SK-MEL-5 (cell line): ENCODE measurements at places on chromosomes 2 and 18.

- no peak for DNase-seq
Measured at GRCh38 chr2:50515638-50516037, 516.3 kb downstream of the NRXN1 start.

GRCh38 chr2:224709301-224709700 lies 6.9 kb downstream of the CCDC195 start:
- DNase-seq, result no peak

DNA sequence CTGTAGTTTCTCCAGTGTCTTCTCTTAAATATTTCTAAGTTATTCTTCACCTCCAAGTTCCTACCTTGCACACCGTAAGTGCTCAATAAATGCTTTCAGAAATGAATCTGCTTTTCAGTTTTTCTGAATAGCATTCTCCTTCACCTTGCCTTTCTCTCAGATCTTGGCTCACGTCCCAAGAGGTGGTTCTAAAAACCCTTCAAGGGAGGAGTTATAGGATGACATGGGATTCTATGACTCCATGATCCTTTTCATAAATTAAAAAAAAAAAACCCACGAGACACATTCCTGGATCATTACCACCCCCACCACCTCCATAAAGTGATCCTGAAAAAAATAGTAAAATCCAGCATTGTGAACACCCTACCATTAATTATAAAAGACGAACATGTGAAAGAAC lies 11.7 kb downstream of the KCTD1 start:
- no peak for DNase-seq

DNA sequence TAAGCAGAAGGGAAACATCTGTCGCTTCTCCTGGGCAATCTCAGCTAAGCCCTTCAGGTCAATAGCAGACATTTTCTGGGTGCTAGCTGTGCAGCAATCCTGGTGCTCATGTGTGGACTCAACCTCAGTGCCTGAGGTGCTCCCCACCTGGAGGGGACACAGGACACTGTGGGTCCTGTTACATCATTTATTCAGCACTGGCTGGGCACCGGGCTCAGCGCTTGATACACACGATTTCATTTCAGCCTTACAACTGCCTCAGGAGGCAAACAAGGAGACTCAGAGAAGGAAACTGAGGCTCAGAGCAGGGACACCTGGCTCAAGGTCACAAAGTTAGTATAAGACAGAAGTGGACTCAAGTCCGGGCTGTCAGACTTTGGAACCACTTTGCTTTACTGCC lies 46.7 kb downstream of the MARCO start:
- no peak for DNase-seq

DNA sequence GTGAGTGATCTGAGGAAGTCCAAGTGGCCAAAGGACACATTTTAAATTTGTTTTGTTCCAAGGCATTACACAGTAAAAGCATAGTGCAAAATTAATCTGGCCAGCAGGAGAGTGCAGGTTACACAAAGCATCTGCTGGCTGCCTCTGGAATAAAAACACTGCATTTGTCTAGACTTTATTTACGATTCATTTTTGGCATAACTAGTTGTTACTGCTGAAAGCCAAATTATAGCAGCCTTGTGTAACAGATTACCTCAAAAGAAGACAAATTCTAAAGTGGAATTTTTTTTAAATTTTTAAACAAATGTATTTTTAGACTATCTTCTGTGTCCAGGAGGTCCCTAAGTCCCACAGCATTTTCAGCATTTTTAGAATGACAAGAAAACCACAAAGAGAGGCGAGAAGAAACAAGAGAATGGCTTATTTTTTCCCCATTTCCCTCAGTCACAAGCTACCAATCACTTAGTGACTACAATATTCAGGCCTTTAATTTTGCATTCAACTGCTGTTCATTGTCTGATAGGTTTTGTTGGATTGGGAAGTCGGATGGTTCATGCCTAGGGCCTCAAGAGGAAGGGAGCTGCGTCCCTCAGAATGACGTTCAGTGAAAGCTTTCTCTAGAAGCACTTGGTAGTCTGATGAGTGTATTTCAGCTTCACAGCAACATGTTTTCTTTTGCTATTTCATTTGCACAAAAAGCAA lies 46.0 kb downstream of the TMEFF2 start:
- no peak for DNase-seq

DNA sequence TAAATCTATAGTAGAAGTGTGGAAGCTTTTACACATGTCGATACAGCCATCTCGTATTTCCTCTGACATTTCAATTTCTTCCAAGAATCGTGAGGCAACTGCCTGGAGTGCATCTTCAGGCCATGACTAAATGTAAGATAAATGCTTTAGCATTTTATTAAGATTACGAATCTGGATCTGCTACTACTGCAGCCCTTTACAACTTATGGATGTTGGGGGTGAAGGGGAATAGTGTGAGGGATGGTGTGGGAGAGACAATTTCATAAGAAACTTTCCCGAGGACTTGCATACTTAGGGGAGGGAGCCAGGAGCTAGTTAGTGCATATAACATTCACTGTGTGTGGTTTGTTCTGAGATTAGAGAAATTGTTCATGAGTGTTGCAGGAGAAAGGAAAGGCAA lies 204.8 kb downstream of the SLC39A10 start:
- no peak for DNase-seq

GRCh38 chr2:85551698-85552678 lies 9.3 kb downstream of the GGCX start:
- DNase-seq, result peak; percentile 90

GRCh38 chr2:48844417-48845155 lies 89.1 kb upstream of the LHCGR start:
- DNase-seq, result peak; percentile 91

DNA sequence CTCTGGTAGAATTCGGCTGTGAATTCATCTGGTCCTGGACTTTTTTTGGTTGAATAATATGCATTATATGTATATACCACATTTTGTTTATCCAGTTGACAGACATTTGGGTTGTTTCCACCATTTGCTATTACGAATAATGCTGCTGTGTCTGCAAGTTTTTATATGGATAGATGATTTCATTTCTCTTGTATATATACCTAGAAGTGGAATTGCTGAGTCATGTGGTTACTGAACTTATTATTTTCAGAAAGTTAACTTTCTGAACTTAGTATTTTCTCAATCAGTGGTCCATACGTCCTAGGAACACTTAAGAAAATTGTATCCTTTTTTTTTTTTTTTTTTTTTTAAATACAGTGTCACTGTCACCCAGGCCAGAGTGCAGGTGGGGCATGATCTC lies 63.3 kb downstream of the RIF1 start:
- no peak for DNase-seq

GRCh38 chr2:100142393-100142792 lies at the start of gene AFF3:
Gene AFF3 (minus strand): TSS chr2:100142590. CDS start chr2:100104454, 38,136 bp downstream.
- DNase-seq, result no peak

GRCh38 chr18:38886235-38886634 lies 1320.6 kb upstream of the CELF4 start:
- DNase-seq, result no peak

GRCh38 chr18:44842588-44843412 lies 162.1 kb downstream of the SETBP1 start:
- DNase-seq, result no peak

- DNase-seq, result no peak
Measured at GRCh38 chr2:29583104-29583503, 338.3 kb downstream of the ALK start.

DNA sequence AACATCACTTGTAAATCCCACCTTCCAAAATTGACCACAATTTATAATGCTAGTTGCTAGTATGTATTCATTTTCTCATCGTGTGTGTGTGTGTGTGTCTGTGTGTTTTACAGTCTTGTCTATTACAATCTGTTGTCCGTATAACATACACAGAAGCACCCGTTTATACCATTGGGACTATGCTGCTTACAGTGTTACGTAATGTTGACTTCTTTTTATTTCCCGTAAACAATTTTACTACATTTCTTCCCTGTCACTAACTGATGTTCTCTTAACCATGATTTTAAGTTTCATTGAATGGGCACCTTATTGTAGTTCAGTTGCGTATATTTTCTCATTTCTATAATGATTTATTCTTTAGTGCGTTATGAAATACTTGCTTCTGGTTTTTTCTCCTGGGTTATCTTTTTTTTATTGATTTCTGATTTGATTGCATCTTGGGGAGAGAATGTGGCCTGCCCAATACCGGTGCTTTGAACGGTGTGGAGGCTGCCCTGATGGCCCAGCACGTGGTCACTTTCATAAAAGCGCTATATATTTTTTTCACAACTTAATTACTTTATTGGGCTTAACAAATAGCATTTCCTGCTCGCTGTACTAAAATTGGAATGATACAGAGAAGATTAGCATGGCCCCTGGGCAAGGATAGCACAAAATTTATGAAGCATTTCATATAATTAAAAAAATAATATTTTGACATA lies 14.5 kb upstream of the ASB1 start:
- DNase-seq, result no peak

- DNase-seq, result no peak
Measured at GRCh38 chr2:239606741-239607516, 206.1 kb upstream of the HDAC4 start.

DNA sequence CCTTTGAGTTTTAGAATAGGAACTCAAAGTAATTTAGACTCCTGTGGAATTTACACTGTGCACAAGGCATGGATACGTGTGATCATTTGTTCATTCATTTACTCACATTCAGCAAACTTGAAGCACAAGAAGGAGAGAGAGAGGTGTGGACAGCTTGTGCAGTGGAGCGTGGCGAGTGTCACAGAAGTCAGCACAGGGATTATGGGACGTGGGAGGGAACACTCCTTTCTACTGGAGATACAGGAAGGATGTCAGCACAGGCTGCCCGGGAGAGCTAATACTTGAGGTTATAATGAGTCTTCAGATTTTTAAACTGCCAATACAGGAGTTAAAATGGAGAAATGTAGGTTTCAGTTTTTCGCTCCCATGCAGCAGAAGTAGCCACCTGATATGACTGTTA lies 7.0 kb downstream of the FAM228A start:
- DNase-seq, result no peak

DNA sequence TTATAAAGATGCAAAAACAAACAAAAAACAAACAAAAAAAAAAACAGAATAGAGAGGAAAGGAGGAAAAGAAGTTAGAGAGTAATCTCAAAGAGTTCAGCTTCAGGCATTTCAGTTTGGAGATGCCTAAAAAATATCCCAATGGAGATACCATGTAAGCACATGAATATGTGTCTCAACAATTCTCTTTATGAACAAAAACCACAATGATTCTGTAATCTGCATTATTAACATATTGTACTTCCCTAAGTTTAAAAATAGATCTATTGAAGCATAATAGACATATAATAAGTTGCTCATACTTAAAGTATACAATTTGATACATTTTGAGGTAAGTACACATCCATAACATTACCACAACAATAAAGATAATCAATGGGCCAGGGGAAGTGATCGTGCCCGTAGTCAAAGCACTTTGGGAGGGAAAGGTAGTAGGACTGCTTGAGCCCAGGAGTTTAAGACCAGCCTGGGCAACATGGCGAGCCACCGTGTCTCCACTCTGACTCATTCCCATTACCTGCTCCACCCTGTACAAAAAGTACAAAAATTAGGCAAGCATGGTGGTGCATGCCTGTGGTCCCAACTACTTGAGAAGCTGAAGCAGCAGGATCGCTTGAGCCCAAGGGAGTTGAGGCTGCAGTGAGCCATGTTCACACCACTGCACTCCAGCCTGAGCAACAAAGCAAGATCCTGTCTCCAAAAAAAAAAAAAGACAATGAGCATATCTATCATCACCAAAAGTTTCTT lies 158.9 kb downstream of the ATAD2B start:
- DNase-seq, result peak; percentile 16

GRCh38 chr18:68449292-68449691 lies 265.6 kb downstream of the TMX3 start:
- DNase-seq, result no peak

- DNase-seq, result no peak
Measured at GRCh38 chr2:60890393-60890707, 9.0 kb downstream of the REL start.

- no peak for DNase-seq
Measured at GRCh38 chr2:109348671-109349502, 219.9 kb downstream of the SH3RF3 start.

DNA sequence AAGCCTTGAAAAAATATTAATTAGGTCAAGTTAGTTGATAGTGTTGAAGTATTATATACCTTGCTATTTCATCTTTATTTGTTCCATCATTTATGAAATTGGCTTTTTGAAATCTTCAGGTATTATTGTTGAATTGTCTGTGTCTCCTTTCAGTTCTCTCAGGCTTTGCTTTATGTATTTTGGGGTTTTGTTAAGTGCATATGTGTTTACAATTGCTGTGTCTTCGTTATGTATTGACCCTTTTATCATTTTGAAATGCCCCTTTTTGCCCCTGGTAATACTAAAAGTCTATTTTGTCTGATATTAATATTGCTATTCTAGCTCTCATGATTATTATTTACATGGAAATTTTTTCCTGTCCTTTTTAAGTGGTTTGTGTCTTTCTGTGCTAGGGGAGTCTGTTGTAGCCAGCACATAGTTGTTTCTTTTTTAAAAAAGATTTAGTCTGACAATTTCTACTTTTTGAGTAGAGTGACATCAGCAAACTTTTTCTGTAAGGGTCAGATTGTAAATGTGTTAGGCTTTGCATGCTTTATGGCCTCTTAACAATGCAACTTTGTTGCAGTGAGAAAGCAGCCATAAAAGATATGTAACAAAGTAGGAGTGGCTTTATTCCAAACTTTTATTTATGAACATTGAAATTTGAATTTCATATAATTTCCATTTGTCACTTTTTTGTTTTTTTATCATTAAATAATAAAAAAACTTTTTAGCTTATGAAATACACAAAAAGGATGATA lies 19.9 kb downstream of the SOCS6 start:
- no peak for DNase-seq

- peak; percentile 44 for DNase-seq
Measured at GRCh38 chr2:17800219-17800618, 16.0 kb upstream of the MSGN1 start.

DNA sequence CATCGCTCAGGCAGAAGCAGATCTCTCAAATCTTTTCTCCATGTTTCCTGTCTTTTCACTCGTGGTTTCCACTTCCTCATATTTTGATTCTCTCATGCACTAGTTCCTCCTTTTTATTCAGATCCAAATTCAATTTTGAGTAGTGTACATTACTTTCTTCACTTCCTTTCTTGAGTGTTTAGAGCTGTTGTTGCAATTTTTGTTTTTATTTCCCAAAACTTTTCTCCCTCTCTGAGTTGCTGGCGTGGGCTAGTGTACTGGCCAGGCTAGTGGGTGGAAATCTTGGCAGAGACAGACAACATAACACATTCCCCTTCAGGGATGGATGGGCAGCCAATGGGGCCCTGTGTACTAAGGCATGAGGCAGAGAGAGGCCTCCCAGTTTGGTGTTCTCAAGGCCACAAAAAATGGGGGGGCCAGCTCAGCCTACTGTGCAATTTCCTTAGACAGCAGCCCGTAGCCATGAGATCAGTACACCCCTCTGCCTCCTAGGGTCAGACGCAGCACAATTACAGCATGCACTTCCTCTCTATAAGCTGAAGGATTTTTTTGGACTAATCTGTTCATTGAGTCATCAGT lies 145.1 kb upstream of the PID1 start:
- no peak for DNase-seq

DNA sequence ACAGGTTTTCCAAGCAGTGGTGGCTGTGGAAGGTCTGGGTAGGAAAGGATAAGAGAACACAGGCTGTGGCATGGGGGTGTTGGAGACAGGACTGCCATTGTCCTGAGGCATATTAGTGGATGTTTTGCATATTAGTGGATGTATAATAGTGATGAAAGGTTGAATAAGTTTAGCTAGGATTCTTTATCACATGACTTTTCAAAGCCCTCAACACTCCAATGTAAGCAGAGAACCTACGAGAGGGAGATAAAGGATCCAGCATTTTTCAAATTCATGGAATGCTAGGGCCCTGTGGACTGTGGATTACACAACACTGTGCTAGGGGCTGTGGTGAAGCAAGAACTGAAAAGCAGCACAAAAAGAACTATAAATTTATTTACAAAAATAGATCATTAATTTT lies 63.2 kb downstream of the POLE4 start:
- peak; percentile 24 for DNase-seq
